Effector memory CD8-positive, alpha-beta T cell (primary cell): ENCODE measurements at places on chromosomes 3 and 15.

- no peak overlapping the region for H3K4me3 ChIP-seq
- no peaks in the 10 kb centered on the region for H3K27me3 ChIP-seq
- H3K36me3 ChIP-seq, result no peaks in the 10 kb centered on the region
- no peak for DNase-seq
- peaks cover 2% of the 10 kb centered on the region for H3K4me1 ChIP-seq
Observed at GRCh38 chr3:25474052-25474451, 46.0 kb downstream of the RARB start.

DNA sequence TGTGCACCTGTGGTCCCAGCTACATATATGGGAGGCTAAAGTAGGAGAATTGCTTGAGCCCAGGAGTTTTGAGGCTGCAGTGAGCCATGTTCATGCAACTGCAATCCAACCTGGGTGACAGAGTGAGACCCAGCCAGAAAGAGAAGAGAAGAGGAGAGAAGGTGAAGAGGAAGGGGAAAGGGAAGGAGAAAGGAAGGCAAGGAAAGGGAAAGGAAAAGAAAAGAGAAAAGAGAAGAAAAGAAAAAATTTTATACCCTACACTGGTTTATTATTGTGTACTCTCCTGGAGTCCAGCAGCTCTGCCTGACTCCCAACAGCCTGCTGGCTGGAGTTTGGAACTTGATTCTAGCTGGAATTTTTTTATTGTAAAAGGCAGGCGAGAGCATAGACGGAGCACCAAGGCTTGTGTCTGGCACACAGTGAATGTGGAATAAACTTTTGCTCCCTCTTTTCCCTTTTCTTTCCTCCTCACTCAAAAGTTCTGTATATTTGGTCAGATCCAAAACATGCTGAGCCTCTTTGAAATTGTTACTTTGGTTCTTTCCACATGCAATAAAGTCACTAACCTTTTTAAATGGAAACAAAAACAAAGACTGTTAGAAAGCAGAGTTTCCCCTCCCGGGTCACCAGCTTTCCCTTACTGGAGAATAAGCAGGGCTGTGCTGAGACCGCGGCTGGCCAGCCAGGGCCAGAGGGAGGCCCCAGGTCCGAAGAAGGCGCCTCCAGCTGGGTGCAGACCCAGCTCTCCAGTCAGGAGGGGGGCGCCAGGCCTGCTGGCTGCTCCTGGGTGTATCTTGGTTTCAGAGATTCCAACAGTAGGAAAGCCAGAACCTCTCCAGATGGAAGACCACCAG, 9.9 kb downstream of the THSD4 start:
- no peaks in the 10 kb centered on the region for H3K36me3 ChIP-seq
- no peaks in the 10 kb centered on the region for H3K4me1 ChIP-seq
- no peak overlapping the region for H3K27ac ChIP-seq
- DNase-seq, result no peak
- H3K27me3 ChIP-seq, result peaks cover 44% of the 10 kb centered on the region

DNA sequence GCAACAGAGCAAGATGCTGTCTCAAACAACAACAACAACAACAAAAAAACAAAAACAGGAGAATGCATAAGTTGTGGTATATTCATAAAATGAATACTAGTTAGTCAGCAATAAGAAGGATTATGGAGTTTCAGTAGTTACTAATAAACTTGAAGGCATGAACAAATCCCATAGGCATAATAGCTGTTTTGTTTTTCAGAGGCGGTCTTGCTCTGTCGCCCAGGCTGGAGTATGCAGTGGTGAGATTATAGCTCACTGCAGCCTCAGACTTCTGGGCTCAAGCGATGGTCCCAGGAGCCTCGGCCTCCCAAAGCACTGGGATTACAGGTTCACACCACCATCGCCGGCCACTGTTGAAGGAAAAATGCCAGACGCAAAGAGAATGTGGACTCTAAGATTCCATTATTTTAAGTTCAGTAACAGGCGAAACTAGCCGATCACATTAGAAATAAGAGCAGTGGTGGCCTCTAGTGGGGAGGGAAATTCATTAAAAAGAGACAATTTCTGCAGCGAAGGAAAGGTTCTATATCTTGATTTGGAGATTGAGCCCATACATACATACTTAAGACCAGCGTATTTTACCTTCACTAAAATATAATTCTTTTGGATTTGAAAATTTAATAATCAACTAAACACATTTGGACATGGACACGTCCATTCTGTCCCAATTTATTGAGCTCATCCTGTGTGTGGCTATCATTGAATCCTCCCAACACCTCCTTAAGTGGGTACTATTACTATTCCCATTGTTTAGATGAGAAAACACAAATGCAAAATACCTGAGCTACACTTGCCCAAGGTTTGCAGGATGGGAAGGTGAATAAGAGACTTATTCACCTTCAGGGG, 27.4 kb upstream of the HDAC11 start:
- no peaks in the 10 kb centered on the region for H3K27me3 ChIP-seq
- H3K36me3 ChIP-seq, result peaks cover 12% of the 10 kb centered on the region

DNA sequence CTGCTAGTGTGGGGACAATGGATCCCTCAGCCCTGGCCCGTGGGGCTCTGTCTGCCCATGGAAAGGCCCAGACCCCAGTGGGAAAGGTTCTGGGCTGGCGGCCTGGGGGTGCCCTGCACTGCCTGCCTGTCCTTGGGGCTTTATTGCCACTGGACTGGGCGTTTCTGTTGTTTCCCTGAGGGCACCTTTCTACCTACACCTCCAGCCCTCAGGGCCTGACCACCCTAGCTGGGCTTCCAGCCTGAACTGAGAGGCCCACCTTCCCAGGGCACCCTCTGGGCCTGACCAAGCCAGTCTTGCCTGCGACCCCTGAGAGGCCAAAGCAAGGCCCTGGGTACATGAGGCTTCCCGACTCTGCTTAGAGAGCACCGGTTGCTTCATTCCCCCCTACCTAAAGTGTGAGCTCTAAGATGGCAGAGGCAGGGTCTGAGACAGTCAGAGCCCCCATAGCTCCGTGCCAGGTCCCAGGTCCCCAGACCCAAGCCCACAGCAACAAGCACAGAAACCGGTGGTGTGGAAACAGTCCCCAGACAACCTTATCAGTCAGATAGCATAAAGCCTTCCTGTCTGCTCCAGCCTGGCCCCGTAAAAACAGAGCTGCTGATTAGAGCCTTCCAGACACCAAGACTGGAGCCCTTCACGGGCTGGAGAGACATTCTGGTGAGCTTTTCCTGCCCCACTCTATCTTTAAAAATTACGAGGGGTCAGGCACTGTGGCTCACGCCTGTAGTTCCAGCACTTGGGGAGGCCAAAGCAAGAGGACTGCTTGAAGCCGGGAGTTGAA, 102.8 kb downstream of the CHSY1 start:
- H3K27ac ChIP-seq, result no peak overlapping the region
- H3K4me1 ChIP-seq, result peaks cover 10% of the 10 kb centered on the region
- peaks cover 7% of the 10 kb centered on the region for H3K27me3 ChIP-seq
- no peak overlapping the region for H3K4me3 ChIP-seq
- no peaks in the 10 kb centered on the region for H3K36me3 ChIP-seq
- no peak for DNase-seq

DNA sequence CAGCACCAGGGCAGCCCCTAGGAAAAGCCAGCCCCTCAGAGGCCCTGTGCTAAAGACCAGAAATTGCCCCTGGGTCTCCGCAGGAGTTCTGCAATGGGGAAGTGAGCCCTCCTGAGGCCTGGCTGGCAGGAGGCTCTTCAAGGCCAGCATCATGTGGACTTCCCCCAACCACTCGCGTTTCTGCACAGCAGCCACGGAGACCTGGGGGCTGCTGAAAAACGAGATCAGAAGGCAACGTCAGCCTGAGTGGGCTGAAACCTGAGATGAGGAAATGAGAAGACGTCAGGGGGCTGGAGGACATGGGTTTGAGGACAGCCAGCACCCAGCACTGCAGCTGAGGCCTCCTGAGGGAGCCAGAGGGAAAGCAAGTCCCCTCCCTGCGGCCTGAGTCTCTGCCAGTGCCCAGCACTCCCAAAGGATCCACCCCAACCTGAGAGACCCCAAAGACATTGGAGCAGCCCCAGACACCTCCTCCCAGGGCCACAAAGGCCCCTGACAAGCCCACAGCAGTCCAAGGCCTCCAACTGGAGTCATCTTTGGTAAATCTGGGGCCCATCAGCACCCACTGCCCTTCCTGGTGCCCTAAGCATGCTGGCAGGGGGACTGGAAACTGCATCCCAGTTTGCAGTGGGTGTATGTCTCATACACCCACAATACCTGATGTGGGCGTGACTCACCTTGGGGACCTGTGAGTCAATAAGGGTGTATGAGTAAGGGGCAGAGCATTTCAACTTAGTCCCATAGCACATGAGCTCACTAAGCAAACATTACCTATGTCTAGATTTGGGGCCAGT, 29.2 kb upstream of the CYP11A1 start:
- no peaks in the 10 kb centered on the region for H3K36me3 ChIP-seq
- DNase-seq, result no peak
- peaks cover 62% of the 10 kb centered on the region for H3K4me1 ChIP-seq
- H3K4me3 ChIP-seq, result no peak overlapping the region
- peak overlapping the region; percentile 57 for H3K27ac ChIP-seq

GRCh38 chr3:24500806-24501205, 6.2 kb upstream of the THRB start:
- no peak overlapping the region for H3K27ac ChIP-seq
- no peaks in the 10 kb centered on the region for H3K36me3 ChIP-seq
- H3K27me3 ChIP-seq, result peaks cover 17% of the 10 kb centered on the region
- H3K4me1 ChIP-seq, result no peaks in the 10 kb centered on the region
- no peak overlapping the region for H3K4me3 ChIP-seq

- no peak overlapping the region for H3K27ac ChIP-seq
- H3K4me1 ChIP-seq, result no peaks in the 10 kb centered on the region
- no peak for DNase-seq
- no peaks in the 10 kb centered on the region for H3K36me3 ChIP-seq
- H3K27me3 ChIP-seq, result no peaks in the 10 kb centered on the region
- no peak overlapping the region for H3K4me3 ChIP-seq
Observed at GRCh38 chr3:63344661-63345060, 66.6 kb downstream of the SYNPR start.

DNA sequence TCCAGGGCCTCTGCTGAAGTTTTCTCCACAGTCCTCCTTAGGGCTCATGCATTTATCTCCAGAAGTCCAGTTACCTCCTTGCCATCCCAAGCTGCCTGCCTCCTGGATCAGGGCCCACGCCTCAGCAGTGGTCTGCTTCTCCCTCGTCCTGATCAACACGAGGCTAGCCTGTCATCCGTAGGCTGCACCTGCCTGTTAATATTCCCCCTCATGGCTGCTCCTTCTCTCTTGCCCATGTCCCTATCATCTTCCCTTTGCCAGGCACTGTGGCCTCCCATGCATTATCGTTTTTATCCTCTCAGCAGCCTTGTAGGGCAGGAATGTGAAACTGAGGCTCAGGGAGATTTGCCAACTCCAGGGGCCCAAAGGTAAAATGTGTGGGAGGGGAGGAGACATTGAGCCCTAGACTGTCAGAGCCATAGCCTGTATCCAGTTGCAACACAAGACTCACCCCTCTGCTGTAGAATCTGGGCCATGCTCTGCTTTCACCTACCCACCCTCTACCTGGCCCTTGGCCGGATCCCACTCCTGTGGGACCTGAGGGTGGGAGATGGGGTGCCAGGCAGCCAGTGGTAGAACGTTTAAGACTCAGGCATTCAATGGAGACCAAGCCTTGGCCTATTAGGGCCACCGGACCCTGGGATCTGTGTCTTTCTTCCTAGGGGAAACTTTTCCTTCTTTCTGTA, 4.6 kb downstream of the GRM2 start:
- no peak overlapping the region for H3K4me3 ChIP-seq
- no peaks in the 10 kb centered on the region for H3K27me3 ChIP-seq
- peak overlapping the region; percentile 67 for H3K27ac ChIP-seq
- DNase-seq, result no peak
- peaks cover under 1% of the 10 kb centered on the region for H3K36me3 ChIP-seq
- peaks cover 15% of the 10 kb centered on the region for H3K4me1 ChIP-seq
